ENCODE measurements at places on chromosomes 11 and 22.

GRCh38 chr11:45151362-45151982, 5.0 kb downstream of the PRDM11 start:
- no peak for DNase-seq

GRCh38 chr22:47304191-47304831, 541.9 kb downstream of the TBC1D22A start:
- DNase-seq, result no peak

DNA sequence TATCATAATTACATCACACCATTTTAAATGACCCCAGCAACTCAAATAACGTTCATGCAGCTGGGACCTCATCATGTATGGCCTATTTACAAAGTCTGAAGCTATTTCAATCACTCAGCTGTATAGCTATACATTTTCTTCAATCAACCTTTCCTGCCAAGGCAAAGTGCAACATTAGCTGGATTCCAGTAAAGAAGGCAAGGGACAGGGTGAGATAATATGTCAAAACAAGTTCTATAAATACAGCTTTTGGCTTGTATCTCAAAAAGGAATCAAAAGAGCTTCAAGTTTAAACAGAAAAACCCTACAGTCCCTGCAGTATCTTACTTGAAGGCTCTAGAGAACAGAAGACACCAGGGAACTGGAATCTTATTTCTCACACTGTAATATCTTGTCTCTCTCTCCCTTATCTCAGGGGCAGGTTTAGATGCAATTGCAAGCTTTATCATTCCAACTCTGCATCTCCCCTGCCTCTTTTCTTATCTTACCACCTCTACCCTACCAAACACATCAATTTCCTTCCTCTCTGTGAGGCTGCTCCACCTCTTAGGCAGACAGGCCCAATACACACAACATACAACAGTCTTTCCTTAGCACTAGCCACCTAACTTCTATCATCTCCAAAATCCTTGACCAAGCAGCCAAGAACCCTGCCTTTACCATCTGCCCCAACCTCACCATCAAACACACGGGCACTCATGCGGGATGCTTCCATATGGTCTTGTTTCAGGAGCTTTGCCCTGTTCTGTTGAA, 34.5 kb downstream of the CELF1 start:
- no peak for DNase-seq

DNA sequence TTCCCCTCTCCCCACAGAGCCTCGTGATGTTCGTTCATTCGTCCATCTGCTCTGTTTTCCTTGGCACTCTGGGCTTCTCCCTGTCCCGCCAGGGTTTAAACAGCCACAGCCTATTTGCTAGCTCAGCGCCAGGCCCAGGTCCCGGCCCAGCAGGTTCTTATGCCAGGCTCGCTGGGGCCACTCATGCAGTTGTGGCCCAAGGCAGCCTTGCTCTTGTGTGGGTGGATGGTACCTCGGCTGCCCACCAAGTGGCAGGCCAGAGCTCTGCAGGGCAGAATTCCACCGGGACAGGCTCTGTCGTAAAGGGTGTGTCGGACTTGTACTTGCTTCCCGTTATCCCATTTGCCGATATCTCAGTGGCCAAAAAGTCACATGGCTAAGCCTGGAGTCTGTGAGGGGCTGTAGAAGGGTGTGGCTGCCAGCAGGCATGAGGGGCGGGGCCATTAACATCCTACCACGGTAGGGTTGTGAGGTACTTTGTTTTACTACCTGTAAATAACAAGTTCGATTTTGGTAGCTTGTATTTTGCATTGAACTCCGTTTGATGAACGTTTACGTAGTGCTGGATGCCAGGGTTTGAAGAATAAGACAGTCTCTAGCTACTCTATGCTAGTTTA, 7.9 kb downstream of the FAM118A start:
- no peak for DNase-seq

DNA sequence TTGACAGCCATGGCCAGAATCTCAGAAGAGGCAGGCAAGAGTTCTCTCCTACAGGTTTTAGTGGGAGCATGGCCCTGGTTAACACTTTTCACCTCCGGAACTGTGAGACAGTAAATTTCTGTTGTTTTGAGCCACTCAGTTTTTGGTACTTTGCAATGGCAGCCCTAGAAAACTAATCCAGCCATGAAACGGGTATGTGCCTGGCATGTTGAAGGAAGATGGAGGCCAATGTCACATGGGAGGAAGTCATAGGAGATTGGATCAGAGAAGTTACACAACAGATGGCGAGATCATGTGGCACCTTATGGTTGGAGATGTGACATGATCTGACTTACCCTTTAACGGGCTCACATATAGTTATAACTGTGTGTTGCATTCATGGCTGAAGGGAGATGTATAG, 63.2 kb upstream of the EED start:
- DNase-seq, result no peak

DNA sequence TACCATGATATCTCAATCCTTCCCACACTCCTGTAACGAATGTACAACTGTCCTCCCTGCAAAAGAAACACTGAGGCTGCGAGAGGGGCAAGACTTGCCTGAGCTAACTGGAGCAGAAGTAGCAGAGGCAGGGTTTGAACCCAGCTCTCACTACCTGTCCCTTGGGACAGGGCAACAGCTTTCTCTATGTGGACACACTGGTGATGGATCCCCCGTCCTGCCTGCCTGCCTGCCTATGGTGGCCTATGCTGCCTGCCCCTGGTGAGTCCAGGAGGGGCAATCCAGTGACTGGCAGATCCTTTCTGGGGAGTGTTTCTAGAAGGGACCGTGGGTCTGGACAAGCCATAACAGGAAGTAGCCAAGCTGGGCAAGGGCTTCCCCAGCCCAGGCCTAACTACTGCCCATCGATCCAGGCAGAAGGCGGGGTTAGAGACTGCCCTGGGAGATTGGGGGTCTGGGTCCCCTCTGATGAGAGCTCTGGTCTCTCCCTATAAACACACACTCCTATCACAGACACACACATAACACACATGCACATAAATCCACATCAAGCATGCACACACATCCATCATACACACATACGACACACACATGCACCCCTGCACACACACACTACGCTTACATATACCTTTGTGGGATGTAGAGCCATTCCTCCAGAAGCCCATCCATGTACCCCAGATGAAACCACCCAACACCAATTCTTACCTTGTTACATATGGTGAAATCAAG, 1.1 kb upstream of the EMID1 start:
- DNase-seq, result no peak

GRCh38 chr11:12249590-12250260, 127.6 kb upstream of the PARVA start:
- no peak for DNase-seq

DNA sequence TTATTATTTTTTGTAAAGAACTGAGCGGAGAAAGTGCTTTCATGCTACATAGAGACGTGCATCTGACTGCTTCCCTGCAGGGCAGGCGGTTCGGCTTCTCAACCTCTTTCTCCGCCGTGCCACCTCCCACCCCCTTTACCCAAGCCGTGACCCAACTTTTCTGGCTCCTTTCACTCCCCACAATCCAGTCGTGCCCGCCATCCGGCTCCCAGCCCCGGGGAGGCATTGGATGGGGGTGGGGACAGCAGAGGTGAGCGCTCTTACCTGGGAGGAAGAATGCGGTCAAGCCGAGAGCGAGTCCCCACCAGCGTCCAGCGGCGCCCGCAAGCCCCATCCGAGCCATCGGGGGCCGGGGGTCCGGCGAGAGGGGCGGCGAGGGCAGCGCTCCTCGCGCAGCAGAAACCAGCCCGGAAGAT, 781 bp downstream of the NECTIN1 start:
- no peak for DNase-seq

DNA sequence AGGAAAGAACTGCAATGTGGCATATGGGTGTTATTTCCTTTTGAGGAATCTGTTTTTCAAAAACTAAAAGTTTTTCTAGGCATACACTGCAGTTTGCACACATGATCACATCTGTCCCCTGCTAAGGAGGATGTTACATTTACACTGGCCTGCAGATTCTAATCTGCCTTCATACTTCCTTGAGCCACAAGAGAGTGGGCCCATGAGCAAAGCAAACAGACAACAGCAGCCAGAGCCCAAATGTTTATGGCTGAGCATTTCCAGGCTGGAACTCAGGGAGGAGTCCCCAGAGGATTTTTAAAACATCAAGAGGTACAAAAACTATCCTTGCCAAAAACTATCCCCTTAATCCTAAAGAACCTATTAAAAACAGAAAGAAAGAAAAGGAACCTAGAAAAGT, 117.2 kb upstream of the MTNR1B start:
- DNase-seq, result no peak

- DNase-seq, result no peak
Observed at GRCh38 chr11:116510166-116510565, 262.6 kb downstream of the BUD13 start.

- no peak for DNase-seq
Observed at GRCh38 chr11:75820645-75821044, 5.6 kb downstream of the UVRAG start.

- DNase-seq, result no peak
Observed at GRCh38 chr11:79897896-79898295, 457.1 kb upstream of the TENM4 start.

DNA sequence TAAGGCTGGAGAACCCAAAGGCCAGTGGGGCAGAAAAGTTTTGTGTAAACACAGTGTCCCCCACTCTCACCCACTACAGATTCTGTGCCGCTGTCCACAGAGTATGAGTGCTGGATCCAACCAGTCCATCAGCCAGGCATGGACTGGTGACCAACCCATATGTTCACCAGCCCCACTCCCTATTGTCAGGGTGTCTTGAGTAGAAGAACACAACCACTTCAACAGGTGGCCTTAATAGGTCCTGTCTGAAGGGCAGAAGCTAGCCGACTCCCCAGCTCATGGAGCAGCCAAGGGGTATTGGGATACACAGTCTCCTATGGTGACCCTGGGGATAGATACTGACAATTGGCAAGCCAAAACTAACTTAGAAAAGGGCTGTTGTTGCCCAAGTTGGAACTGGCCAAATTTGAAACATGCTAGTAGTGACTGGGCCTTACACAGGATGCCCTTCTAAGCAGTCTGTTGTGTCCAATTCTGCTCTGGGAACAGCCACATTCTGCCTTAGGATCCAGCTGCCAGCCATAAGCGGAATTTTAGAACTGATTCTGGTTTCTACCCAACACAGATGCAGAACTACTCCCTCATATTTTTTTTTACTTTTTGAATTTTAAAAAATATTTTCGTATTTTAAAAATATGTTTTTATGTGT, 19.8 kb upstream of the PGM2L1 start:
- no peak for DNase-seq

GRCh38 chr22:45534339-45535192, 31.9 kb downstream of the FBLN1 start:
- DNase-seq, result no peak

DNA sequence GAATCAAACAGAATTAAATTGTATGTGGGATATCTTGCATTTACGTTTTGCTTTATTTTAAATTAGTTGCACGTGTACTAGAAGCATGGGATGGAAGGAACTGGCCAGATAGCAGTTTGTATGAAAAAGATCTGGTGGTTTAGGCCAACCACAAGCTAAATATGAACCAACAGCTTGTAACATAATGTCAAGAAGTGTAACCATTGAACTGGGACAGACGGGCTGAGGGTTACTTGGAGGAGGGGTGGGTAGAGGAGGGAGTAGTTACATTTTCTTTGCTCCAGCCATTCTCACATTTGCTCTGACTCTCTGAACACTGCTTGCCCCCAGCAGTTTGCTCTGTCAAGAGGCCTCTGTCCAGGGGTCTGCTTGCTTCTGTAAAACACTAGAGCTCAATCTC, 31.7 kb upstream of the CXCR5 start:
- no peak for DNase-seq

GRCh38 chr11:64253481-64253880, 2.2 kb downstream of the PLCB3 start:
- no peak for DNase-seq

GRCh38 chr11:122659676-122660554, 4.4 kb downstream of the UBASH3B start:
- no peak for DNase-seq

DNA sequence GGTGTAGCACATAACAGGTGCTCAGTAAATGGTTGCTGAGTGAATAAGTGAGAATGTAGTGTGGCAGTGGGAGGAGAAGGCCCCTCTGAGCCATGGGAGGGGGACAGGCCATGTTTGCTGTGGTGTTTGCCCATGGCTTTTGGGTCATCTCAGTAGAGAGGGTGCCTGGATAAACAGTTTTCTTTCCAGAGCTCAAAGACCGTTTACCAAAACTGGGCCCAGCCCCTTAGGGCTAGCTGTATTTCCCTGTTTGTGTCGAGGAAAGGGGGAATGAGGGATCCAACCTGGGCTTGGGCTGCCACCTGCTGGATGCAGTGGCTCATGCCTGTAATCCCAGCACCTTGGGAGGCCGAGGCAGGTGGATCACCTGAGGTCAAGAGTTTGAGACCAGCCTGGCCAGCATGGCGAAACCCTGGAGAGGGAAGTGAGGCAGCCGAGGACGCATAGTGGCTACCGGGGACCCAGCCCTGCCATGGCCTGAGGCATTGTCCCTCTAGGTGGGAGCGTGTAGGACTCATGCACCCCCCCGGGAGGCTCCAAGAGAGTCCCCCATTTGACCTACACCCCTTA, 8.7 kb upstream of the LTO1 start:
- DNase-seq, result no peak

- no peak for DNase-seq
Observed at GRCh38 chr11:64180891-64181290, 5.1 kb upstream of the STIP1 start.

- no peak for DNase-seq
Observed at GRCh38 chr11:71421392-71421950, 26.7 kb downstream of the DHCR7 start.

DNA sequence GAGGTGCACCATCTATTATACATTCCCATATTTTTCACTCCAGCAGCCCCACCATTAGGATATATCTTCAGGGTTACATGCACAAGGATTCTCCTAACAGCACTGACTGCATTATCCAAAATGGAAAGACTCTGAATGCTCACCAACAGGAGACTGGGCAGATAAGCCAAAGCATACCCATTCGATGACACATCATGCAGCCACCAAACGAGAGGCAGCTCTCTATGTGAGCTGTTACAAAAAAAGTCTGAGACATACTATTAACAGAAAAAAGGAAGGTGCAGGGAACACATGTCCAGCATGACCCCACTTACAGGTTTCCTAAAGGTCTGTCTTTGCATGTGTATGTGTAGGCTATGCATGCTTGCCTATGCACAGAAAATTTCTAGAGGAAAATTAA, 12.4 kb upstream of the SERPIND1 start:
- no peak for DNase-seq

- DNase-seq, result peak; percentile 57
Observed at GRCh38 chr22:29470159-29470855, 9.7 kb upstream of the NEFH start.

Measured in CD4-positive, alpha-beta T cell treated with Interleukin-2 at 100 ng/mL for 4 hours (primary cell).